ENCODE measurements at places on chromosomes 2 and 18. TPM values are rescaled to one million over a fixed set of nuclear protein-coding genes. Genes with fewer than 3 reads are reported as not detected.
A peak's percentile ranks its signal among the peaks of the same experiment; 100 is the strongest.

The PTGR3 gene
- total RNA-seq: 29.3 TPM

The CEP76 gene
- 18.4 TPM for total RNA-seq

The ATP6V1B1 gene
- total RNA-seq: 37.5 TPM

The SKOR2 gene
- not detected for total RNA-seq

The SOX11 gene
- 0.21 TPM for total RNA-seq

The GAL3ST2 gene
- 4.7 TPM for total RNA-seq

The SLC11A1 gene
- 2.2 TPM for total RNA-seq

The PDCL3 gene
- 20.5 TPM for total RNA-seq

DNA sequence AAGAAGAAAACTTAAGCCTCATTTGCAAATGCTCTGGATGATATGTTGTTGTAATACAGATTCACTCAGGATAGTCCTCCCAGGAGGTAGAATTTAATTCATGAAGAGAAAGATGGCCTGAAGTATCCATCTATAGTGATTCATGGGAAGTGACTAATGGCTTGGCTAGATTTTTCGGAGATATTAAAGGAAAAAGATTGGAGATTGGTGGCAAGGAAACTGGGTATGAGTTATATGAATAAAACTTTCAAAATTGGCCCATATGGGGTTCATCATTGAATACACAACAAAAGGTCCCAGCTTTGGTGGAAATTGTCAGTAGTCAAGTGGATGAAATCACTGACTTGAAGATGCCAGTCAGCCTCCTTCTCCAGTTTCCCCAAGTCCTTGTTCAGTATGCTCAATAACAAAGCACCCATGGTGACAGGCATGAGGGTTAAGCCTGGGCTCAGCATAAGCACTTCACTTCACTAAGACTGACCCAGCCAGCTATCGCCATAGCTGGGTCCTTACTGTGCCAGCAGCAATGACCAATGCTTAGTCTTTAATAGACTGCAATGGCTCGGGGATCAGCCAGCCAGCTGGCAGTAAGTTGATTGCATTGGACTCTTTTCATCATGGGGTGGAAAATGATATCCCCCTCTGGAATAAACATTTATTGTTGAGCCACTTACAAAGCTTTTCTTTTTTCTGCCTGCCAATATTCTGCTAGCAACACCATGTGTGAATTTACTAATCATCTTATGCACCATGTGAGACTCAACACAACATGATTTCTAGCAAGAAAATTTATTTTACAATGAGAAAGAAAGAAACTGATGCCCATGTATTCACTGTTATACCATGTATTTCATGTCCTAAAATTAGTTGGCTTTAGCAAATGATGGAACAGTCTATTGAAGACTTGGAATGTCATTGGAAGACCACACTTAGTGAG lies 176.6 kb upstream of the TACR1 start:
- no peak for DNase-seq

- no peak for DNase-seq
These were observed 447.5 kb upstream of the FSIP2 start for GRCh38 chr2:185291035-185291647.

DNA sequence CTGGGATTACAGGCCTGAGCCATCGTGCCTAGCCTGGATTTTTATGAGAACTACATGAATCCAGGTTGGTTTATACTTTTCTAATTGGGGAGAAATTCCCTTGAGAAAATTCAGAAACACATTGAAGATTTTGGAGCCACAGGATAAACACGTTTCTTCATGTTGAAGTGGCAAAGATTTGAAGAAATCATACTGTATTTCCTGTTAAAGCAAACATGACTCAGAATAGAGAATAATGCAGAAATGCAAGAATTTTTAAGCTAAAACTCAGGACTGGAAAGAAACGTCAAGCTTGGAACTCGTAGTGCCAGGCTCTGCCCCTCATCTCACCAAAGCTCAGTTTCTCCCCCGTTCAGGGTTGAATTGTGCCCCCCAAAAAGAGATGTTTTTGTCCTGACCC lies 32.1 kb upstream of the TAF1B start:
- DNase-seq: no peak

DNA sequence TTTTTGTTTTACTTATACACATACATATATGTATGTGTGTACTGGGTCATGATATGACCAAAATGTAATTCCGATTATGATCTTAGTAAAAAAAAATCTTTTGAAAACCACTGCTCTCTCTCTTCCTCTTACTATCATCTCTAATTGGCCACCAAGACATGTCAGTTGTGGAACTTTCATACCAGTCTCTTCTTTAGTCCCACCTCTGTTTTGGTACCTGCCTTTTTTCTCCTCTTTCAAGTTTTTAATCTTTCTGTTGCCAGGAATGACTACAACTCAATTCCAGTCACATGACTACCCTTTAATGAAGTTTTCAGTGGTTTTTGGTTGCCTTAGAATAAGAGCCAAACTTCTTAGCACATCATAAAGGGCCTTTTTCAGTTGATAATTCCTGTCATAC lies 17.1 kb downstream of the RBM44 start:
- no peak for DNase-seq

- peak; percentile 42 for DNase-seq
These were observed 106.5 kb upstream of the TEX51 start for GRCh38 chr2:126792186-126792585.

- DNase-seq: no peak
These were observed 44.1 kb upstream of the LHCGR start for GRCh38 chr2:48799601-48800000.

DNA sequence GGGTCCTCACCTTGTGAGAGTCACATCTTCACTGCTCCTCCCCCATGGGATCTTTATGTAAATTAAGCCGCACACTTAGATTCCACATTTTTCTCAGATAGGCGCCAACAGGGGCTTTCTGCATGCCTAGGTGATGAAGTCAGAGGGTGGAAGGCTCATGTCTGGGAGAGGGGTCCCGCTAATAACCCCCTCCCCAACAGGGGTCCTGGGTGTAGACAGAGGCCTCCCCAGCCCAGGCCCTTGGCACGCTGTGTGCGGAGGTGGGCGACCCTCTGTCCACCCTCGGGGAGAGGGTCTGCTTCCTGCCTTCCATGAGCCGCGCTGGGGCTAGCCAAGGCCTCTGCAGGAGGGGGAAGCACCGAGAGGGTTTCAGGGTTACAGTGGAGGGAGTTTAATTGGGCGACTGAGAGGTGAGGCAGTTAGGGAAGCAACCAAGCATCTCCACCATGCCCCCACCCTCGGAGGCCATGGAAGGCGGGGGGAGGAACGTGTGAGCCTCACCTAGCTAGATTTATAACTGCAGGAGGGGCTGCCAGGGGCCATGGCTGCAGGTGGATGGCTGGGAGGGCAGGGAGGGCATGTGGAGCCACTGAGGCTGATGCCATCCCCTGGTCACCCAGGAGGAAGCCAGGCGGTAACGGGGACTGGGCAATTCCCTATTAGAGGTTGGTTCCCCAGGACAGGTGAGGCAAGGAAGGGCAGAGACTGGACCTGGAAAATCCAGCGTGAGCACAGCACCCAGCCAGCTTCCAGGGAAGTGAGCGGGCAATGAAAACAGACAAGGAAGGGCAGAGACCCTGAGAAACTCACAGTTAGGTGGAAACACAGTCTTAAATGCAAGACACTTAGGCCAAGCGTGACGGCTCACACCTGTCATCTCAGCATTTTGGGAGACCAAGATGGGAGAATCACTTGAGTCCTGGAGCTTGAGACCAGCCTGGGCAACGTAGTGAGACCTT lies 7.7 kb upstream of the PXDN start:
- DNase-seq: no peak

GRCh38 chr18:36051760-36052159 lies 15.6 kb downstream of the RPRD1A start:
- DNase-seq: no peak

DNA sequence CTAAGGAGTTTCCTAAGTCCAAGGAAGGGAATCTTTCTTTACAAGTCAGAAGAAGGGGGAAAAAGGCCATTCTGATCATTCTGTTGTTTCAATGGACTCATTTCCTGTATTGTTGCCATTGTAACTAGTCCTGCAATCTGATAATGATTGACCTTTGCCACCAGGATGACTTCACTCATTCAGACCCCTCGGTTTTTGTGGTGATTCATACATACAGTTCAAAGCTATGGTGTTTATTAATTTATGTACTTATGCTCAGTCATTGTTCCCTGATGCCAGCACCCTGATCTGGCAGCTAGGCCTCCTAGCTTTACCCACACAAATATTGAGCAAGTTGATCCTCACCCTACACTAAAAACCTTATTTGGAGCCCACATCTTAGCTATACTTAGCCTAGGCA lies 57.6 kb upstream of the ZNF519 start:
- no peak for DNase-seq

GRCh38 chr2:177753682-177754491 lies 318.7 kb downstream of the PDE11A start:
- peak; percentile 74 for DNase-seq

GRCh38 chr2:240995041-240996021 lies 3.1 kb upstream of the SNED1 start:
- no peak for DNase-seq

DNA sequence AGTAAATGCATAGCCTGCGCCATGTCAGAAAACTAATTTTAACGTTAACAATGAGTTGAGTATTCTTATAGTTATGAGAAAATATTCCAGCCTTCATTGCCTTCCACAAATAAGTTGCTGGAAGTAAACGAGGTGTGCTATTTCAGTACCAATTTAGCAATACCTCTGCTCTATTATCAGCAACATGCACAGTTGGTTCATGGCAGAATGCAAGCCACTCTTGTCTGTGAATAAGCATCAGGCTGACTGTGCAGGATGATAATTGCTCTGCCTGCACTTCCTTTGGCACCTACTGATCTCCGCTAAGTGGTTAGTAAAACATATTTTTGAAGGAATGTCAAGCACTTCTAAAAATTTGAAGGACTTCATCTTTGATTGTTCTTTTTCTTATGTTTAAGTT lies 261.9 kb upstream of the SIX3 start:
- DNase-seq: no peak

DNA sequence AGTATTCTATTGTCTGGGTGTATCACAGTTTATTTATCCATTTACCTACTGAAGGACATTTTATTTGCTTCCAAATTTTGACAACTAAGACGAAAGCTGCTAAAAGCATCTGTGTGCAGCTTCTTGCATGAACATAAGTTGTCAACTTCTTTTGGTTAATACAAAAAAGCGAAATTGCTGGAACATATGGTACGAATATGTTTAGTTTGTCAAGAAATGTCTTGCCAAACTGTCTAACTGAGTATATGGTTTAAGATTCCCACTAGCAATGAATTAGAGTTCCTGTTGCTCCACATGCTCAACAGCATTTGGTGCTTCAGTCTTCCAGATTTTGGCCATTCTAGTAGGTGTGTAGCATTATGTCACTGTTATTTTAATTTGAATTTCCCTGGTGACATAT lies 372.3 kb upstream of the NRXN1 start:
- no peak for DNase-seq

GRCh38 chr2:230874876-230875275 lies 10.1 kb downstream of the ITM2C start:
- DNase-seq: no peak

DNA sequence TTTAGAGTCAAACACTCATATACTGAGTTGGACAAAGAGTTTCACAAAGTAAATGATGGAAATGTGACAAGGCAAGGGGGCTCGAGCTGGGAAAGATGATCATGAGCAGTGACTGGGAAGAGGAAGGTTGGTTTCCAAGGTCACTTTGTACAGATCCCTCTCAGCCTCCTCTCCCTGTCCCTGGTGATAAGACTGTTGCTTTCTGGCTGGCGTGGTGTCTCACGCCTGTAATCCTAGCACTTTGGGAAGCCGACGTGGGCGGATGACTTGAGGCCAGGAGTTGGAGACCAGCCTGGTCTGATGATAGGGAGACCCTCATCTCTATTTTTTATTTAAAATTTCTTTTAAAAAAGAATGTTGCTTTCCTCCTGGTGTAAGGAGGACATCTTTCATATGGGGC lies 86.6 kb upstream of the STPG4 start:
- DNase-seq: no peak

DNA sequence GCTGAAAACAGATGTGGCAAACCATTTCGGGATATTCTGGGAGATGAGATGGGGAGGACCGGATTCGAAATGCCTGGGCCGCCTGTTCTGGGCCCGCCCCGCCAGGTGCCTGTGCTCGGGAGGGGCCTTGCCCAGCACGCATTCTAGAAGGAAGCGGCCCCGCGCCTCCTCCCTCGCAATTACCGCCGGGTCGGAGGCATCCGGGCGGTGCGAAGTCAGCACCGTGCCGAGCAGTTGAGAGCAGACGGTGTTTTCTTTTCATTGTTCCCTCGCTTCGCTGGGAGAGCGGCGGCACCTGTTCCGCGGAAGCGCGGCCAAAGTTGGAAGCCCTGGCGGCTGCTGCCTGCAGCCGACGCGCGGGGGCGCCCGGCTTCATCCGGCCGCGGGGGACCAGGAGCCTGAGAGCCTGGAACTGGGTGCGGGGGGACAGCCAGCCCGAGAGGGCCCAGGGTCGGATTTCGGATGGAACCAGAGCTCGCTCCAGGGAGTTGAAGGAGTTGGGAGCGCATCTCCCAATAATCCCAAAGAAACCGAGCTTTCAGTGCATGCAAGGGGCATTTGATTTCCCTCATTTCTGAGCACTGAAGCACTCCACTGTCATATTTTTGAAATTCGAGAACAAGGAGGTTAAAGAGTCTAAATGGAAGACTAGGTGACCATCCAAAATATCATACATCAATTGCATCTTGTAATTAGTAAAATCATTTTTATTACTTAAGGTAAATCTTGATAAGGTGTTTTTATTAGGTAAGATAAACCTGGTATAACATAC lies 241.8 kb upstream of the RAB12 start:
- DNase-seq: no peak

DNA sequence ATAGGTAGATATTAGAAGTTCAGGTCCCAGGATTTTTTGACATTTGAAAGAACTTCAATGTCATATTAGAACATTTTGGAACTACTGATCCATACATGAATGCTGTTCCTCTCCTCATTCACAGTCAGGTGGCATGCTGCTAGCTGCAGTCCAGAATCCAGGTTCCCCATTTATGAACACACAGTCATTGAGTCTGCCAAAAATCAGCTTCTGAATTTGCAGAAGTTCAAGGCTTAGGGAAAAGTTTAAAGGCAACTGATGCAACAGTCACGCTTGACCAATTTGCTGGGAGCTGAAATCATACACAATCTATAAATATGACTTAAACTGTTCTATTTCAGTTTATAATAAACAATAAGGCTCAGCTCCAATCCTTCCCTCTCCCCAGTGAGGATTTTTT lies 17.3 kb upstream of the TTR start:
- no peak for DNase-seq

DNA sequence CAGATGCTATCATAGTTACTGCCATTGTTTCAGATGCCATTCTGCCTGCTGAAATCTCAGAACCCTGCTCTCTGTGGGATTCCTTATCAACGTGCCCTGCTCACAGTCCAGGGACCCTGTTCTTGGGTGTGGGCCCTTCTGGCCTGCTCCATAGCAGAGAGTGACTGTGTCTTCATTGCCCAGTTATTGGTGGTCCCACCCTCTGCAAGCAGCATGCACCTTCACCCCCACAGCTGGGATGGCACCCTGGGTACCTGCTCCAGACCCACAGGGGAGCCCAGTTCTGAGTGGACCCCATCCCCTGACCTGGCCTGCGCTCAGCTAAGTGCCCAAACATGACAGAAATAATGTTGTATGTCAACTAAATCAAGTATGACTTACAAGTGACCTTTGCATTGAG lies 36.6 kb downstream of the SMIM21 start:
- no peak for DNase-seq
